ENCODE measurements at places on chromosomes 4 and X.

DNA sequence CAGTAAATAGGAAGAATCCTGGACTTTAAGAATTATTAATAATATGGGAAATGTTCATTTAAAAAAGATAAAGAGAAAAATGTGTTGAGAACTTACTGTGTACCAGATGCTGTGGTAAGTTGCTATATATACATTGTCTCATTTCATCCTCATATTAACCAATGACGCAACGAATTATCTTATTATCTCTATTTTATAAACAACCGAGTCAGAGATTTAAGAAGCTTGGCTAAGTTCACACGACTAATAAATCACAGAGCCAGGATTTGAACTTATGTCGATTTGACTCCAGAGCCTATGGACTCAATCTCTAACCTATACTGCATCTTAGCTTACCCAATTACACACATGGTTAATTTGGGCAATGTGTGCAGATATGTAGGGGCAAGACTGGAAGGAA, 15.5 kb upstream of the DCTD start:
- no peak for DNase-seq

GRCh38 chr4:125773931-125774330, 459.2 kb downstream of the FAT4 start:
- no peak for DNase-seq

GRCh38 chr4:10267066-10267465, 150.5 kb upstream of the WDR1 start:
- DNase-seq = no peak

DNA sequence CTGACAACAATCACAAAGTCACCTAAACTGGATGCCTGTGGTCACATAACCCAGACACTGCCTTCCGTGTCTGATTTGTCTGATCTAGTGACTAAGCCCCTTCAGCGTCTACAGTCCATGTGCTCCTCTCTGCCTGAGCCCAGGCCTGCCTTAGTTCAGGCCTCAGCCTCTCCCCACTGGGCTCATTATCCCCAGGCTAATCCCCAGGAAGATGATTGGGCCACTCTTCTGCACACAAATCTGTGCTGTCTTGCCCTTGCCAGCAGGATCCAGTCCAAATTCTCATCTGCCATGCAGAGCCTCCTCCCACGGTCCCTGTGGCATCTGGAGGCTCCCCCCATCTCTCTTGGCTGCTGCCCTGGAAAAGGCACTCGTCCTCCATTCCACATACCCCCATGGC, 96.5 kb downstream of the SLC2A9 start:
- DNase-seq = no peak

DNA sequence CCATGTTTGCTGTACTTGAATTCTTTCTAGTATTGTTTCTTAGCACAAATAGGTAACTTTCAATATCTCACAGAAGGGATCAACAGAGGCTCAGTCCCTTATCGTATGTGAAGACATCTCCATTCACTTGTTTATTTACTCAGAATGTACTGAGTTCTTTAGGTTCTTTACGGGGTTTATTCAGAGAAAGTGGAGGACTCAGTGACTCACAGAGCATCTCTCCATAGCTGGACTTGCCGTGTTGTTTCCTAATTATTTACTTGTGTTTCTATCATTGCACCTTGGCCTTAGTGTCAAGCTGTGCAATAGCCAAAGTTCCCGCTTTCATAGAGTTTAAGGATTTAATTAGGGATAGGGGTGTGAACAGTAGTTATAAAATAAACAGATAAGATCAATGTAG, 57.1 kb downstream of the RHOH start:
- DNase-seq = no peak

GRCh38 chrX:136941396-136942337, 61.1 kb upstream of the RBMX start:
- DNase-seq = no peak

GRCh38 chr4:25759101-25759500, 103.5 kb downstream of the SLC34A2 start:
- no peak for DNase-seq

- DNase-seq = no peak
Observed at GRCh38 chr4:186020793-186021407, 48.1 kb upstream of the TLR3 start.

DNA sequence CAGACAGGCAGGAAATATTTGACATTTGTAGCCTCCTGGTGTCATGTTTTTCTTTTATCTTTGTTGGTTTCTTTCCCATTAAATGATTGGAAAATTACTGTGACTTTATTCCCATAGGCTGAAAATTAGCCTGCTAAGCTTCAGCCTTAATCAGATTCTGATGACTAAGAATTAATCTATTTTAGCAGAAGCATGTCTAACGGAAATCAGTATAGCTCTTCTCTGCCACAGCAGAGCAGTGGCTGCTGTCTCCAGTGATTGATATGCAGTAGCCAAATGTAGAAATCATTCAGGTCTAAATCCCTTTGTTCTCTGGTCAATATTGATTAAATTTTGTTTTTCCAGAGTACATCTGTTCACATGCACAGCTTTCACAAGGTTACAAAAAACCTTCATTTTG, 199.3 kb downstream of the GC start:
- DNase-seq = no peak

DNA sequence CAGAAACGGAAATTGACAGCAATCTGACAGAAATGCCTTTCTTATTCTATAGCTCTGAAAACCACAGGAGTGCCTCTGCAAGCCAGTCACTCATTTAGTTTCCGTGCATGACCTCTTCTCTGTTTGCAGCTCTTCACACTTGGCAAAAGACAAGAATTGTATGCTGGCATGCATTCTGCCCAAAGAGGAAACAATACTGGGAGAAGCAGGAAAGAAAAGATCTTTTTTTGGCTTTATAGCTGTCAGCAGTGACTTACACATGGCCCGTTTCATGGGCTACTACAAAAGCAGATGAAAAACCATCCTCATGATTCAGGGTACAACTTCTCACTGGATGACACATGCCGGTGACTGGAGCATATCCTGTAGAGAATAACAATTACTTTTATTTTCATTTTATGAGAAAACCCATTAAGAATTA, 249.4 kb downstream of the ADAMTS3 start:
- DNase-seq = no peak

DNA sequence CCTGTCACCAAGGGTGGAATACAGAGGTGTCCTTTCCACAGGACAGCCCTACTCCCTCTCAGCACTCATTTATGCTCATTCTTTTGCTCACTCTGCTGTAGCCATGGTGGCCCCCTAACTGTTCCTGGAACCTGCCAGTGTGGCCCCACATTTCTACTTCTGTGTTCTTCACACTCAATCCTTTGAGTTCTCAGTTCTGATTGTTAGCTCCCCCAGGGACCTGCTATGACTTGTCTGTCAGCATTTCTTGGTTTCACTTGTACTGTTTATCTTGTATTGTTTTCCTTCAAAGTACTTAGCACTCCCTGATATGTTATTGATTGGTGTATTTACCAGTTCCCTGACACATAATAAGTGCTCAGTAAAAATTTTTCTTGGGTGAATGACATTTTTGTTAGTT, 14.9 kb downstream of the VBP1 start:
- DNase-seq = no peak

DNA sequence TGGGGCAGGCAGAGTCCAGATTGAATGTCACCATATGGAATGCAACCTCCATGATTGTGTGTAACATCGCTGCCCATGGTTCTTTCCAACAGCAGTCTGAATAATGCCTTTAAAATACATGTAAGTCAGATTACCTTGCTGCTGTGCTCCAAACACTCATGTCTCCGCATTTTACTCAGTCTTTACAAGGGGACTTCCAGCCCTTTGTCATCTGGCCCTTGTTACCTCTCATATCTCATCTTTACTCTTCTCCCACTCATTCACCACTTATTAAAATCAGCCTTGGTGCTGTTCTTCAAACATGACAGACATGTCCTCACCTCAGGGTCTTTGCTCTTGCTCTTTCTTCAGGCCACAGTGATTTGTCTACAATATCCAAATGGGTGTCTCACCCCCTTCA, 200.4 kb upstream of the GYPA start:
- no peak for DNase-seq

GRCh38 chrX:151695583-151696340, 504 bp downstream of the PRRG3 start:
- DNase-seq = no peak

GRCh38 chr4:78167510-78167909, 110.4 kb downstream of the FRAS1 start:
- DNase-seq = no peak

- DNase-seq = no peak
Observed at GRCh38 chr4:148998719-148999118, 556.5 kb upstream of the NR3C2 start.

DNA sequence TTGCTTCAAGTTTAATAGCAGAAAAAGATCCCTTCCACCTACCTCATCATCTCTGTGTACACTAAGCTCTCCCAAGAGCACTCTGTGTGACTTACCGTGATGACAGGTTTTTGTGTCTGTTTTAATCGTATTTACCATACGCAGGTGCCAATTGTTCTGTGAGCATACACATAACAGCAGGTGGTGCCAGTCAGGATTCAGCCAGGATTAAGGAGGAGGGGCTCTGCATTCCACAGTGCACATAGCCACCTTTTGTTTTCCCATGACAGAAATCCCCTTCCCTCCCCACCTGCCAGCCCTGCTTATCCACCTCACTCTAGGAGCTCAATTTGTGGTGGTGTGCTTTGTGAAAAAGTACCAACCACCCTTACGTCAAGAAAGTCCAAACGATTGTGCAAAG, 14.8 kb downstream of the ANK2 start:
- DNase-seq = no peak

DNA sequence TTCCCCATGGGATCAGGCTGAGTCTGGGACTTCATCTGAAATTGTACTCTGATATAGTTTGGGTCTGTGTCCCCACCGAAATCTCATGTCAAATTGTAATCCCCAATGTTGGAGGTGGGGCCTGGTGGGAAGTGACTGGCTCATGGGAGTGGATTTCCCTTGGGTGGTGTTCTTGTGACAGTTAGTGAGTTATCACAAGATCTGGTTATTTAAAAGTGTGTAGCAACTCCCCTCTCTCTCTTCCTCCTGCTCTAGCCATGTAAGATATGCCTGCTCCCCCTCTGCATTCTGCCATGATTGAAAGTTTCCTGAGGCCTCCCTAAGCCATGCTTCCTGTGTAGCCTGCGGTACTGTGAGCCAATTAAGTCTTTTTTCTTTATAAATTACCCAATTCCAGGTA, 61.0 kb downstream of the RASGEF1B start:
- no peak for DNase-seq

DNA sequence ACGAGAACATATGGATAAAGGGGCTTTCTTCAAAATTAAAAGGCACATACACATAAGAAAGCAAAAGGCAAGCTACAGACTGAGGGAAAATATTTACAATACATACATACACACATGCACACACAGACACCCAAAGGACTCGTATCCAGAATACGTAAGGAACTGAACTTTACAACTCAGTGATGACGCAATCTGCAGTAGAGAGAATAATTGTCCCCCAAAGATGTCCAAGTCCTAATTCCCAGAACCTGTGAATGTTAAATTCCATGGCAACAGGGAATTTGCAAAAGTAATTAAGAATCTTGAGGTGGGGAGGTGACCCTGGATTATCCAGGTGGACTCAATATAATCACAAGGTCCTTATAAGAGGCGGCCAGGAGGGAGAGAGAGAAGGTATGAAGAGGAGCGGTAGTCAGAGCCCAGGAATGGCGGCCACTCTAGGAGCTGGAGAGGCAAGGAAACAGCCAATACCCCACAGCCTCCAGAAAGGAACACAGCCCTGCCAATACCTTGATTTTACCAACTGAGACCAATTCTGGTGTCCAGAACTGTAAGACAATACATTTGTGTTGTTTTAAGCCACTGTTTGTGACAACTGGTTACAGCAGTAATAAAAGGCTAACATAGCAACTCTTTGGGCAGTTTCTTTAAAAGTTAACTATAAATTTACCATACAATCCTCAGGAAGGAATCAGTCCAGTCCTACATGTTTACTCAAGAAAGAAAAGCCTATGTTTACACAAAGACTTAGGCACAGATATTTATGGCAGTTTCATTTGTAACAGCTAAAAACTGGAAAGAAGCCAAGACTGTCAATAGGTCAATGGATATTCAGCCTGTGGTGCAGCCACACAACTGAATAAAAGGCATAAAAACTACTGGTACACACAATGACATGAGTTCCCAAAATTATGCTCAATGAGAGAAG, 27.3 kb upstream of the STS start:
- DNase-seq = no peak

GRCh38 chr4:97475621-97476020, 667.7 kb downstream of the STPG2 start:
- DNase-seq = no peak

GRCh38 chr4:38368613-38369012, 295.4 kb upstream of the KLF3 start:
- no peak for DNase-seq

DNA sequence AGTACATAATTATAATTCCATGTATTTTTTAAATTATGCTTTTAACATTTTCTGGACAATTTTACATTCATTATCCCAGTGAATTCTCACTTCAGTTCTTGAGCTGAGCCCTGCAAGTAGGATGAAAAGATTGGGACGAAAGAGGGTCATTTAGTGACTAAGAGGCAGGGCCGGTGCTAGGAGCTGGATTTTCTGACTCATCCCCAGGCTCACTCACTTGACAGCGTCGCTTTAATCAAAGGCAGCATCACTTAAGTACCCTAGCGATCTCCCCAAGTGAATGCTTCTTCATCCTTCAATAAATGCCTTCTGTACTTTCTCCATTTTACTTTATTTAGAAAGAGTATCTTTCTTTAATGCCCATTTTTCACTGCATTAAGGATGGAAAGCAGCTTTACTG, 263.6 kb downstream of the HS3ST1 start:
- DNase-seq = no peak

GRCh38 chr4:39698424-39699009, 581 bp downstream of the UBE2K start:
- peak; percentile 29 for DNase-seq

- DNase-seq = no peak
Observed at GRCh38 chr4:149441338-149441737, 374.3 kb downstream of the IQCM start.

GRCh38 chr4:100870940-100871772, 353.3 kb upstream of the EMCN start:
- DNase-seq = no peak

- no peak for DNase-seq
Observed at GRCh38 chr4:188162698-188163097, 23.5 kb downstream of the TRIML1 start.

DNA sequence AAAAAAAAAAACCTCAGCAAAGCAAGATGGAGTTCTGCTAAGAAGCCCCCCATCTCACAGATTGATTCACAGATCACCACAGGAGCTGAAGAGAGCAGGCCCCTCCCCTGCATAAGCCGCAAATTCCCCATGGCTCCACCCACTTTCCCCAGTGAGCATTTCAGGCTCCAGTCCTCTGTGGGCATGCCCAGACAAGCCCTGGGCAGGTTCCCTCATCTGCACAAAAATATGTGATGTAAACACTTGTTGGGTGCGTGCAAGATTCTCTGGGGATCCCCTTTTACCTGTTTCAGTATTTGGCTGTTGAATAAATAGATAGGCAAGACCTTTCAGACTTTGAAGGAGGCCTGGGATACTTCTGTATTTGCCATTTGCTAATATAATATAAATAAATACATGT, 514.3 kb downstream of the PCDH7 start:
- no peak for DNase-seq

GRCh38 chr4:61277785-61278760, 77.9 kb downstream of the ADGRL3 start:
- no peak for DNase-seq

- no peak for DNase-seq
Observed at GRCh38 chr4:151329217-151330007, 4.0 kb upstream of the SH3D19 start.

GRCh38 chr4:39362827-39363226, 3.3 kb downstream of the RFC1 start:
- no peak for DNase-seq
